ENCODE measurements at places on chromosomes 7 and 10.

DNA sequence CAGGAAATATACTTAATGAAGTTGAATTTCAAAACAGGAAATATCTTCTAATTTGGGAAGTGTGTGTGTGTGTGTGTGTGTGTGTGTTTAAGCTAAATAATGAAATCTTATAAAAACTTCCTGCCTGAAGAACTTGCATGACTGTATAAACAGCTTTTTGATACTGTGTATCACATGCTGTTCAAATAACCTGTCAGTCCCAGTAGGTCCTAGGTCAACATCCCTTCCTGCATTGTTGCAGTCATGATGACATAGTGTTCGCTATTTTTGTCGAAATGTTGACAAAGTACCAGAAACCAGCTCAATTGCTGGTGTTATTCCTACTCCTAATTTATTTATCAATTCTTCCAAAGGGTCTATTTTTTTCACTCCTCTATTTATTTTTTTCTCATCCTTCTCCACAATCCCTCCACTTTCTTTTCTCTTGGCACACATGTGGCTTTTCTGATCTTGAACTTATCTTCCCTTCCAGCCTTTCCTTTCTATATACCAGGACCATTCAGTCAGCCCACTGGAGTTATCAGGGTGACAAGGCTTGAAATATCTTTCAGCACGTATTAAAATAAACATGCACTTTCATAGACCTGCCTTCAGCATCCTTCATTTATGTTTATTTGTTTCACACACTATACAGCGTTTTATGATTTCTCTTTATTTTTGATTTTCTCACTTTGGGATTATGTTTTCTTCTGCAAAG, 115.8 kb downstream of the PLXDC2 start:
- no peak for DNase-seq

- no peak for DNase-seq
These were observed 41.6 kb downstream of the NEBL start for GRCh38 chr10:20855398-20856038.

- no peak for DNase-seq
These were observed 246.7 kb downstream of the MGMT start for GRCh38 chr10:129713659-129714265.

DNA sequence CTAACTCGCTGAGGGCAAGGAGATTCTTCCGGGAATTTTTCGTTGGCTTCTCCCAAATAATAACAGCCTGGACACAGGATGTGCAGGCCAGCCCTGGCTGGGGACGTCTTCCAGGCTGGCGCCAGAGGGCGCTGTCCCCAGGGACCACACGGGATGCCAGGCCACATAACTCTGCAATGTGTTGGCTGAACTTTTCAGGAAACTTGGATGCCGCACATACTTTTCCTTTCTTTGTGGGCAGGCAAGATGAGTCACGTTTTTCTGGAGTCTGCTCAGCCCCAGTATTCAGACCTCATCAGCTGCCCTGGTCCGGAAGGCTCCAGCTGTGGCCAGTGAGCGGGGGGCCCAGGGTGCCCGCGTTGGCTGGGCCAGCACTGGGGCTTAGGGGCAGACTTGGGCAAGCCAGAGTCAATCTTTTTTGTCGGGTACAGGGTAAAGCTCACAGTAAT, 122.7 kb downstream of the PRKAG2 start:
- no peak for DNase-seq

DNA sequence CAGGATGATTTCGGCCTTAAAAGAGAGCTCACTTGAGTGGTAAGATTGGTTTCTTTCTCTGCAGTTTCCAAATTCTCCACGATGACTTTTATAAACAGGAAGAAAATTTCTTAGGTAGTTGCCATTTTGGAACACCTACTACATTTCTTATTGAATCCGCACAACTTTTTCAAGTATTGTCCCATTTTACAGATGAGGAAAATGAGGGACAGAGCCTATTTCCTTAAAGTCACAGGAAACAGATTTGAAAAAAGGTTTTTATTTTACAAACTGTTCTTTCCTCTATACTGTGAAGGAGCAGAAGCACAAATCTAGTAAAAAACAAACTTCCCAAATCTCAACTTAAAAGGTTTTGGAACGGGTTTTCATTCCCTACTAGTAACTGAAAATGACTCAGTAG, 2.7 kb downstream of the YWHAG start:
- no peak for DNase-seq

- DNase-seq, result no peak
These were observed 481.4 kb downstream of the ADRA2A start for GRCh38 chr10:111558211-111558610.

DNA sequence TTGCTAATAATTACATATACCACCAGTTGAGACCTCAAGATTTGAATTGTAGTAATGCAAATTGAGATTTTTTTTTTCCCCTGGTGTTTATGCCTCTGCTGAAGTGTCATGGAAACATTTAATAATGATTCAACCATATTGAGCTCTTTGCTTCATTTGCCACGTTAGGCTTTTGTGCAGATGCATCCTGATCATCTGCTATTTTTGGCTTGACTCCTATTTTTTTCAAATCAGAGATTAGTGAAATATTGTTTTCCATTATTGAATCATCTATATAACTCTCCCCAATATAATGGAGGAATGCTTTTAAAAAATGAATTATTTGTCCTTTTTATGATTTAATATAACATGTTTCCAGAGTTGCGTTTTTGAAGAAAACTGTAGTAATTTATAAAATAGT, 115.1 kb downstream of the SRI start:
- no peak for DNase-seq

DNA sequence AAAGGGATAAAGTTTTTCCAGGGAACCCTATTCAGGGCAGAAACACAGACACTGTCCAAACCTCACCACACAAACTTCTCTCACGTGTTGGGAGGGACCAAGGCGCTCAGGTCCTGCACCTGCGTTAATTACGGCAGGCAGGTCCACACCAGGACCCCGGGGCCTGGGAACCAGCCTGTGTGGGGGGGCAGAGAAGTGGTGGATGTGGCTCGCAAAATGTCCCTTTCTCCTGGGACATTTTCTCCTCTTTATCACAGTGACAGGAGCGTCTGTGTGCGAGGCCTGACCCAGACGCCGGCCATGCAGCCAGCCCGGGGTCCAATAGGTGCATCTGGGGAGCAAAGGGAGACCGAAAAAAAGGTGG, 73.4 kb upstream of the ZNF722 start:
- no peak for DNase-seq

- no peak for DNase-seq
These were observed 18.3 kb downstream of the VWDE start for GRCh38 chr7:12385364-12385786.

- no peak for DNase-seq
These were observed 44.1 kb downstream of the AVL9 start for GRCh38 chr7:32539366-32539765.

DNA sequence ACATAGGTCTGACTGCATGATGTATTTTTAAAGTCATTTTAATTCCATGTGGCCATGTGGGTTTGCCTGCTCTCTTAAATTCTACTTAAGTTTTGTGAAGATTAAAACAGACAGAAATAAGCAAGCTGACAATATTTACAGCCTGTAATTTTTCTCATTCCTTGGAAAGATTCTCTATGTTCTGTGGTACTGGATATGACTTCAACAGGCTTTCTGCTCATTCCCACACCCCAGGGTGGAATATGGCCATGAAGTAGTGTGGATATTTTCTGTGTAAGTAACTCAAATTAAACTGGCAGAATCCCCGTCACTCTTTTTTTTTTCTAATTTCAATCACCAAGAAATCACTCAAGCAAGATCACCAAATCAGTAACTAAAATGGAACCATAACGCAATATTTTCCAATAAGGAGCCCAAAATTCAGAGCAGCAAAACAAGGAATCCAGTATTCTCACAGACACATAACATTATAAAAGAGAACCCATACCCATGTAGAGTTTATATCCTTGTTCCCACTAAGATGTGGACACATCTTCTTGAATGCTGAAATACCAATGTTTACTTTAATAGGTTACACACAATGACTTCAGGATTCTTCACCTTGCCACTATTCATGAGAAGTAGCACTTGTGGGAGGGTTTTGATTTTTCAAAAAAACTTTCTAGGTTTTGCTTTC, 5.7 kb downstream of the HOXA5 start:
- no peak for DNase-seq

- no peak for DNase-seq
These were observed 51.2 kb downstream of the HTR7 start for GRCh38 chr10:90806677-90807076.

DNA sequence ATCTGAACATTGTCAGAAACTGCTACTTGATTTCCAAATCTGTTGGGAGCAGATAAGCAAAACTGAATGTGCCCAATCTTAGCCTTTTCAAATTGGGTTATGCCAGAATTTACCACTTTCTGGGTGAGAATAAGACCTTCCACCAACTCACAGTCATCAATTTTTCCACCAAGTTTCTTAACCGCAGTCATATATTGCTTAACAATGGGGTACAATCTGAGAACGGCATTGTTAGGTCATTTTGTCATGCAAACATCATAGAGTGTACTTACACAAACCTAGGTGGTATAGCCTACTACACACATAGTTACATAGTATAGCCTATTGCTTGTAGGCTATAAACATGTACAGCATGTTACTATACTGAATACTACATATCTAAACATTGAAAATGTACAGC, 16.0 kb downstream of the MRPS33 start:
- DNase-seq, result no peak

DNA sequence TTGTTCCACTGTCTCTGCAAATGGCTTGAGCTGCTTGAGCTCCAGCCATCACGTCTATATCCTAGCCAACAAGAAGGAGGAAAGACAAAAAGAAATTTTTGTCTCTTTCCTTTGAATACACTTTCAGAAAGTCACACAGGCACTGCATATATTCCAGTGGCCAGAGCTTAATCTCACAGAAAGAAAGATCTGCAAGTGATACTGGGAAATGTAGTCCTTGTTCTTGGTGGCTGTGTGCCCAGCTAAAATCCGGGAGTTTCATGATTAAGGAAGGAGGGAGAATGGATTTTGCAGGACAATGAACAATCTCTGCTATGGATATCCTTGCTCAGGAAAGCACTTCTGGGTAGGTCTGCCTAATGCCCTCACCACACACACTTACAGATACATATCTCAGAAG, 19.5 kb upstream of the DLG5 start:
- DNase-seq, result no peak
